CD4-positive, CD25-positive, alpha-beta regulatory T cell (primary cell): ENCODE measurements at places on chromosomes 6 and 20.

DNA sequence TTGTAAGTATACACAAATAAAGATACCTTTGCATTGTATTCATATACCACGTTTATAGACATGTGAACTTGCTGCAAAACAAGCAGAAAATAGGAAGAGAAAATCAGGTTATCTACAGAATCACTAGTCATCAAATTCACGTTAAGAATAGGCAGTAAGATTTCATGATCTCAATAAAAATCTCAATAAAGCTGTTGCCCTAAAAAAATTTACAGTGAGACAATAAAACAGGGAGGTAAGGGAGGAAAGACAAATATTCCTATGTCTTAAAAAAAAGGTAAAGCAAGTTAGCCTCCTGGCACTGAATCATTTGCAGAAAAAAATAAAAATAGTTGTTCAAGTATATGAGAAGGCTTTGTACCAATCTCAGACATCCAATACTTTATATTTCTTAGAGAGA is 44.1 kb downstream of the GPX5 start:
- no peak for DNase-seq

DNA sequence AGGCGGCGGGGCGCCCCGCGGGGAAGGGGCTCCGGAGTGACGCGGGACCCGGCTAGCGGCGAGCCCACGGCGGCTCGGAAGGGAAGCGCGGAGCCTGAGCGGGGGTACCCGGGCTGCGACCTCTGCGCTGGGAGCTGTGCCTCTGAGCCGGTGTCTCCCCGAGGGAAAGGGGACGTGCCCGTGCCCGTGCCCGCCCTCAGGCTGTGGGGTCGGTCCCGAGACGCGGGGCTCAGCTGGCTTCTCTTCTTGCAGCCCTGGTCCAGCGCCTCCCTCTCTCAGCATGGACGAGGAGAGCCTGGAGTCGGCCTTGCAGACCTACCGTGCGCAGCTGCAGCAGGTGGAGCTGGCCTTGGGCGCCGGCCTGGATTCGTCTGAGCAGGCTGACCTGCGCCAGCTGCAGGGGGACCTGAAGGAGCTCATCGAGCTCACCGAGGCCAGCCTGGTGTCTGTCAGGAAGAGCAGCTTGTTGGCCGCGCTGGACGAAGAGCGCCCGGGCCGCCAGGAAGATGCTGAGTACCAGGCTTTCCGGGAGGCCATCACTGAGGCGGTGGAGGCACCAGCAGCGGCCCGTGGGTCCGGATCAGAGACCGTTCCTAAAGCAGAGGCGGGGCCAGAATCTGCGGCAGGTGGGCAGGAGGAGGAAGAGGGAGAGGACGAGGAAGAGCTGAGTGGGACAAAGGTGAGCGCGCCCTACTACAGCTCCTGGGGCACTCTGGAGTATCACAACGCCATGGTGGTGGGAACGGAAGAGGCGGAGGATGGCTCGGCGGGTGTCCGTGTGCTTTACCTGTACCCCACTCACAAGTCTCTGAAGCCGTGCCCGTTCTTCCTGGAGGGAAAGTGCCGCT is 686 bp downstream of the ZGPAT start:
- DNase-seq = no peak

GRCh38 chr6:98977671-98978292 is 30.0 kb upstream of the FBXL4 start:
- DNase-seq = no peak

- peak; percentile 35 for DNase-seq
Measured at GRCh38 chr6:41707565-41708200, 27.7 kb downstream of the TFEB start.

- DNase-seq = no peak
Measured at GRCh38 chr6:13304580-13305260, 23.6 kb downstream of the TBC1D7 start.

DNA sequence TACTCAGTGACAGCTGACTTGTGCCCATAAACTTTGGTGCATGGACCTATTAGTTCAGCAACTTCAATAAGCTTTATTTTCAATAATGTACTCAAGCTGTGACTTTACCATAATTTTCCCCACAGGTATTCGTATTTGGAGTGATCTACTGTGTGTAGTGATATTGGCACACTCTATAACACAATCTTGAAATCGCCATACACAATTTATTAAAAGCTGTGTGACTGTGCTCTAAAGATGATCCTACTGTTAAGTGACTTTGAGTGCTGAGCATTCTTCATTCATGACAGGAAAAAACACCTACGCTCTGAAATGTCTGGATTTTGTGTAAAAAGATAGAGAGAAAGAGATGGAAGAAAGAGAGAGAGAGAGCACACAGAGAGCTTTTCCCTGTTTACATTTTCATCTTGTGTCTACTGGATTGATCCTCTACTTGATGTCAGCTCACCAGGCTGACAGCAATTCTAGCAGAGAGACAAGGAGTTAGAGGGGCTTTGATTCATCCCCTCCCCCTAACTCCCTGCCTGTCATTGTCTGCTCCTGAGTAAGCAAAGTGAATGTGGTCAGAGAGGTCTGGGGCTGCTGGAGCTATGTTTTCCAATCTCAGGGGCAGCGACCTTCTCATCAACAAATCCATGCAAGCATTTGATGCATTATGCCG is 538.7 kb upstream of the POU3F2 start:
- DNase-seq = no peak

GRCh38 chr20:3371754-3372153 is 35.7 kb downstream of the DNAAF9 start:
- DNase-seq = no peak

- no peak for DNase-seq
Measured at GRCh38 chr20:62590309-62591121, 51.8 kb upstream of the SLCO4A1 start.

- DNase-seq = no peak
Measured at GRCh38 chr20:11195169-11195568, 521.4 kb upstream of the JAG1 start.
